SK-N-DZ (cell line): ENCODE measurements at places on chromosomes 16 and 17.

GRCh38 chr16:2184346-2184745, 12.1 kb downstream of the CASKIN1 start:
- DNase-seq: no peak

GRCh38 chr17:62672957-62673356, 45.5 kb downstream of the MRC2 start:
- DNase-seq: no peak

GRCh38 chr17:37261286-37261685, 114.5 kb upstream of the C17orf78 start:
- DNase-seq: no peak

DNA sequence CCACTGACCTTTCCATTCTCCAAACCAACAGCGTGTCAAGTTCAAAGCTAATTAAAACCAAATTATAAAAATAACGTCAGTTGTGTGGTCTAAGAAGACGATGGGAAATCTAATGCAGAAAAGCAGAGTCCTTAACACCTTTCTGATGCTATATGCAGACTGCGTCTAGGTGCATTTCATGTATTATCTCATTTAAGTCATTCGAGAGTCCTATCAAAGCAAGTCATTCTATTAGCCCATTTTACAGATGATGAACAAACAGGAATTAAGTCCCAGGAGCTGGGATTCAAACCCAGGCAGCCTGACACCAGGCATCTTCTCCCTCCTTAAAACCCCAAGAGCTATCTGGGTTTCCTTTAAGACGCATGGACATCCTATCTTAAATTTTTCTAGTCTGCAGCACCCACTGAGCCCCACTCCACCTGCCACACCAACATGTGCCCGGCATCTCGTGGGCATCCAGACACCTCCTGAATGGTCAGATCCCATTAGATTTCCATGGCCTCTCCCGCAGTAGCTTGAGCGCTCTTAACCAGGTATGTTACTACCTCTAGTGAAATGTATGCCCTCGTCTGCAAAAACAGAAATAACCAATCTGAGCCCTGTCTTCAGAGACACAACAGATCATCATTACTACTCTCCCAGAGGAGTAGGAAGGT, 115.1 kb downstream of the ZFHX3 start:
- no peak for DNase-seq

GRCh38 chr17:57953705-57954396, 1.4 kb downstream of the CUEDC1 start:
- no peak for DNase-seq

DNA sequence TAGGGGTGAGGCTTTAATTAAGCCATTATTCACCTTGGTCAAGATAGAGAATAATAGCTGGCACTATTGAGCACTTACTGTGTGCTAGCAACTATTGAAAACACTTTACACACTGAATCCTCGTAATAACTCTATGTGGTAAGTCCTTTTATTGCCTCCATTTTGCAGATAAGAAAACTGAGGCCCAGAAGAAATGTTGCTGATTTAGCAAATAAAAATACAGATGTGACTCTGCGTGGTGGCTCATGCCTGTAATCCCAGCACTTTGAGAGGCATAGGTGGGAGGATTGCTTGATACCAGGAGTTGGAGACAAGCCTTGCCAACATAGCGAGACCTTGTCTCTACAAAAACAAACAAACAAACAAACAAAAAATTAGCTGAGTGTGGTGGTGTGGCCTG, 19.4 kb downstream of the OTOA start:
- DNase-seq: no peak

DNA sequence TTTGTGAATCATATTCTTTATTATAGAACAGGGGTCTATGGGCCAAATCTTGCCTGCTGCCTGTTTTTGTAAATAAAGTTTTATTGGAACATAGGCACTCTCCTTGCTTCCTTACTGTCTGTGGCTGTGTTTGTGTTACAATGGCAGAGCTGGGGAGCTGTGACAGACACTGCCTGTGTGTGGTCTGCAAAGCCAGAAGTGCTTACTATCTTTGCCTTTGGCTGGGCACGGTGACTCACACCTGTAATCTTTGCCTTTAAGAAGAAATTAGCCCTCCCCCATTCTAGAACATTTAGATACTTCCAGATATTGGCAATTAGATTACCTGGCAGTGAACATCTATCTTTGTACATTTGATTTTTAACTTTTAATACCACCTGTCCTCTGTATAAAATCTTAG, 308.3 kb downstream of the FOXL1 start:
- DNase-seq: no peak

- no peak for DNase-seq
These were observed 25.0 kb upstream of the MILR1 start for GRCh38 chr17:64423881-64424280.

DNA sequence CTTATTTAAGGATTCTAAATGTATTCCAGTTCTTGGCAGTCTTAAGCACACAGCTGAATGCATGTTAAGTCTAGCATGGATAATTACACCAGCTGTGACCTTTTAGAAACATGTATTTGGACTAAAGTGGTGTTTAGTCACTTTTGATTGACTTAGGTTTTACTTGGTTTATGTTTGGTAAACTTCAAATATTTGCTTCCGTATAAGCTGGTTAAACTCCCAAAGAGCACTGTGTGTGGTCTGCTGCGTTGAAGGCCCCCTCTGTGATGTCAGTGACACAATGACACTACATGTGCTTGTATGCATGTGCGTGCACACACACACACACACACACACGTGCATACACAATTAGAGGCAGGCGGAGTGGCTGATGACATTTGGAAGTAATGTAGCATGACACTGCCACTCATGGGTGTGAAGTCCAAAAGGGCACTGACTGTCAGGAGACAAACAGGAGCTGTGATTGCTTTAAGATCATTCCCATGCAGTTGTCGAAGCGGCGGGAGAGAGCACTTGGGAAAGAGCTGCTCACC, 156.1 kb upstream of the CDH13 start:
- no peak for DNase-seq

DNA sequence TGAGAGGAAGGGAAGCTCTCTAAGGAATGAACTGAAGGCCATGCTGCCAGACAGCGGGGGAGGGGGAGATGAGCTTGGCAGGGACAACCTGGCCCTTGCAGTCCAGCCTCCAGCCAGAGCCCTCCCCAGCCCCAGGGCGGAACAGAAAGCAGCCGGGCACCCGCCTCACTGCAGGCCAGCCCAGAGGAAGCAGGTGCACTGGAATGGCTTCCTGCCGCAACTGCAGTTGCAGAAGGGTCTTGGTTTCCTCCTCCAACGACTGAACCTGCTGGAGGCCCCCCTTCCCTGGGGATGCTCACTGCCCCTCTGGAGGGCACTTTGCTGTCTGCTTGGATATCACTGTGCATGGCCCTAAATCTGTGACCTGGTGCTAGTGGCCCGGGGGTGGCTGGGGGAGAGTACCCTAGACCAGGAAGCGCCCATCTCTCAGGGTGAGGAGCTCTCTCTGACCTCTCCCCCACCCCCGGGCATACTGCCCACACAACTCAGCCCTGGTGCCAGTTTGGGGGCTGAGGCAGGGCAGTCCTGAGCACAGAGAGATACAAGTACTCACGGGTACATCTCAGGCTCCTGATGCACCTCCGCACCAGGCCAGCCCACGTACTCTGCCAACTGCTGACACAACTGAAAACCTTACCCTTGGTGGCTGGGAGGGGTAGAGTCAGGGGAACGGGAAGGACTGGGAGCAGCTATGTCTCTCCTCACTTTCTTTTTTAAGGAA, 41.1 kb downstream of the MYO18A start:
- no peak for DNase-seq

DNA sequence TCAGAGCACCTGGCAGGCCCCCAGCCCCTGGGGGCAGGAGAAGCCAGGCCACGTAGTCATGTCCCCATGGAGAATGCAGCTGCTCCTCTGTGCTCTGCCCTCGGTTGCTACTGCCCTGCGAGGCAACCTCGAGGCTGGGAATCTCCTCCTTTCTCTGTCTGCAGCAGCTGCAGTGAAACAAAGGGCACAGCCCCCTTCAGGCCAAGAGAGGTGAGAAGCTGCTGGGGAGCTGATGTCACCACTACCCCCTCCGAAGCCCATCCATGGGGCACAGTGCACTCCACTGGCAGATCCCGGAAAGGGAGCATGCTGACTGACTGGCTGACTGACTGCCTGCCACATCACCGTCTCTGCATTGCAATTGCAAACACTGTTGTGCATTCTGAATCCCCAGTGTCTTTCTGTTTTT, 103.7 kb downstream of the GRIN2A start:
- no peak for DNase-seq

DNA sequence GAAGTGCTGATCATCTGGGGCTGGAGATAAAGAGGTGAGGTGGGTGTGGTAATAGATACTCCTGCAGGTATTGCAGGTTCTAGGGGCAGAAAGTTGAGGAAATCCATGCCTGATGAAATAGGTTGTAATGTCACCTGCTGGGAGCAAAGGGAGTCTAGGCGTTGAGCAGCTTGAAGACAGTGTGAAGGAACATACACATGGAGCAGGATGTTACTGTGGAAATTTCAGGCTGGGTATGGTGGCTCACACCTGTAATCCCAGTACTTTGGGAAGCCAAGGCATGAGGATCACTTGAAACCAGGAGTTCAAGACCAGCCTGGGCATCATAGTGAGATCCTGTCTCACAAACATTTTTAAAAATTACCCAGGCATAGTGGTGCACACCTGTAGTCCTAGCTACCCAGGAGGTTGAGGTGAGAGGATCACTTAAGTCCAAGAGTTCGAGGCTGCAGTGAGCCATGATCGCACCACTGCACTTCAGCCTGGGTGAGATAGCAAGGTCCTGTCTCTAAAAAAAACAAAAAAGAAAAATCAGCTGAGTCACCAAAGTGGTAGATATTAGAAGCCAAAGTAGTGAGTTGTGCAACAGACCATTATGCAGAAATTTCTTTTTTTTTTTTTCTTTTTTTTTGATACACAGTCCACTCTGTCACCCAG, 9.1 kb upstream of the CRYBA1 start:
- DNase-seq: no peak

DNA sequence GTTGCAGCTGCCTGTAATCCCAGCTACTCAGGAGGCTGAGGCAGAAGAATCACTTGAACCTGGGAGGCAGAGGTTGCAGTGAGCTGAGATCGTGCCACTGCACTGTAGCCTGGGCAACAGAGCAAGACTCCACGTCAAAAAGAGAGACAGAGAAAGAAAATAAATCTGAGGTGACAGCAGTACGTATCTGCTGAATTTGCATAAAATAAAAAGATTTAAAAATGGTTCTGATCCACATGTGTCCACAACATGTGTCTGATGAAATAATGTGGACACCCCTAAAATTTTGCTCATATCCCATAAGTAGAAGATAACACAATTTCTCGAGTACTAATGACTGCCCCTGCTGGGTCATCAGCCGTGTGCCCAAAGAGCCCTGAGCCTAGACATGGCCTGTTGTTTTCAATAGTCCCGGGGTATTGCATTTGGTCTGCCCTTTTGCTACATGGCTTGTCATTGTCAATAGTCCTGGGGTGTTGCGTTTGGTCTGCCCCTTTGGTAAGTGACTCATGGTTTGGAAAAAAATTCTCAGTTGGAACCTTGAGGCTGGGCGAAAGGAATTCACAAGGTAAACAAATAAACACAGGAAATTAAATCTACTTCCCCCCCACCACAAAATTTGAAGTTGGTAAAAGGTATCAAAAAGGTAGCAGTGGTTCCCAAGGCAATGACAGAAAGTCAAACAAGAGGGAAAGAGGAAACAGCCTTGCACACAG, 434.6 kb upstream of the MAF start:
- no peak for DNase-seq

DNA sequence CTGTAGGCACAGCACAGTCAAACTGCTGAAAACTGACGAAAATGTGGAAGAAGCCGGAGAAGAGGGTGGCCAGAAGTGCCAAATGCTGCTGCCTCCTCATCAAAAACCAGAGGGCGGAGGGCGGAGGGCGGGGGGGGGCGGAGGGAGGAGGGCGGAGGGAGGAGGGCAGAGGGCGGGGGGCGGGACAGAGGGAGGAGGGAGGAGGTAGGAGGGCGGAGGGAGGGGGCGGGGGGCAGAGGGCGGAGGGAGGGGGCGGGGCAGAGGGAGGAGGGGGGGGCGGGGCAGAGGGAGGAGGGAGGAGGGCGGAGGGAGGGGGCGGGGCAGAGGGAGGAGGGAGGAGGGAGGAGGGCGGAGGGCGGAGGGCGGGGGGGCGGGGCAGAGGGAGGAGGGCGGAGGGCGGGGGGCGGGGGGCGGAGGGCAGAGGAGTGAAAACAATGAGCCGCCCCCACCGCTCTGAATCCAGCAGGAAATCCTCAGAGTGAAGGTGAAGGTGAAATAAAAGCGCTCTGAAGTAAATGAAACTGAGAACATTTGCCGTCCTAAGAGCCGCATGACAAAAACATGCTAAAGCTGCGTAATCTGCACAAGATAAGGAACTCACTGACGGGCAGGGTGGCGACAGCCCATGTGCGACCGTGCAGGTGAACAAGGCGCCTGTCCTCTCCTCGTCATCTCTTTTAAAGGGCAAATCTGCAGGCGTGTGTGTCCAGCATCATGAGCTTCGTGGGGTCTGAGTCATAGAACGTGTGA, 22.6 kb upstream of the CBFA2T3 start:
- DNase-seq: no peak

GRCh38 chr17:78355701-78356100, 4.2 kb downstream of the SOCS3 start:
- no peak for DNase-seq

GRCh38 chr16:77775911-77776909, 12.2 kb upstream of the VAT1L start:
- no peak for DNase-seq

- no peak for DNase-seq
These were observed 295.6 kb downstream of the WWOX start for GRCh38 chr16:78395035-78395434.

DNA sequence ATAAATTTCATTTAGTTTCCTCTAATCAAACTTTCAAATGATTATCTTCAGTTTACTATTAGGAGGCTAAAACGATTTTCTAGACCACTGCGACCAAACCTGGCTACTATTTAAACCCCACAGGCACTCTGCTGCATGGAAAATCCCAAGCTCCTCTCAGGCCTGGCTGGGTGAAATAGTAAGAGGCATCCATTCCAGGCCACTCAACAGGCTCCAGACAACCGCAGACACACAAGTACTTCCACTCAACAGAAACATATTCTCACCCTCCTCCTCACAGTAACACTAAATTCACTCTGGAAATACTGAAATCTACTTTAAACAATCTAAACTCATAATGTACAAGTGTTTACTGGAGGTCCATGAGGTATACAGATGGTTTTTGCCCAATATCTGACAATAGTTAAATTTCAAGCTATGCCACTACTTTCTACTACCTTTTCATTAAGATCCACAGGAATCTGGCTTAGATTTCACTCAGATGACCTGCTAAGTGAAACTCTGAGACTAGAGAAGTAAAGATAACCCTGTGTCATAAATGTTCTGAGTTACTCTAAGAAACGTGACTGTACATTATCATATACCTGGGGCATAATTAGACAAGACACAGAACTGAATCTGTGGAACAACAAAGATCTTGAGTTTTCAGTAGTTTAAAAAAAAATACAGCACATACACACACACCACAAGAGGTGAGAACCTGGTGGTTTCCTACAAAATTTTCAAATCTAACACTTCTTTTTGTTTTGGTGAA, 10.4 kb downstream of the VPS53 start:
- DNase-seq: peak; percentile 64

GRCh38 chr16:10493276-10493675, 87.1 kb downstream of the EMP2 start:
- DNase-seq: no peak
